ENCODE measurements at places on chromosomes 7 and 10.
A peak's percentile ranks its signal among the peaks of the same experiment; 100 is the strongest.

- DNase-seq: no peak
Measured at GRCh38 chr7:134546955-134547354, 2.0 kb upstream of the AKR1B15 start.

- peak; percentile 49 for DNase-seq
Measured at GRCh38 chr7:100896732-100897608, 1.3 kb upstream of the ACHE start.

DNA sequence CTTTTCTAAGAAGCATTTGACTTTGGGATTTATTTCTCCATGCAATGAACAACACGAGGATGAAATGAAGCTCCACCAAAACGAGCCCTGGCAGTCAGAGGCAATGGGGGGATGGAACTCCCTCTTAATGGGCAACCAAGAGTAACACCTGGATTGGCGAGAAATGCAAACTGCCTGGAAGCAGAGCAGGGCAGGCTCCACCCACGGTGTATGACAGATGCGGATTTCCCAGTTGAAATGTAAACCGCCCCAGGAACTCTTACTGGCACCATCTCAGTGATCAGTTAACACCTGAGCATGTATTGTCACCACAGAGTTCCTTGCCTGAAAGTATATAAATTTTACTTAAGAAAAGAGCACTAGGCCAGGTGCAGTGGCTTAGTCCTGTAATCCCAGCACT lies 47.3 kb upstream of the AUTS2 start:
- no peak for DNase-seq

DNA sequence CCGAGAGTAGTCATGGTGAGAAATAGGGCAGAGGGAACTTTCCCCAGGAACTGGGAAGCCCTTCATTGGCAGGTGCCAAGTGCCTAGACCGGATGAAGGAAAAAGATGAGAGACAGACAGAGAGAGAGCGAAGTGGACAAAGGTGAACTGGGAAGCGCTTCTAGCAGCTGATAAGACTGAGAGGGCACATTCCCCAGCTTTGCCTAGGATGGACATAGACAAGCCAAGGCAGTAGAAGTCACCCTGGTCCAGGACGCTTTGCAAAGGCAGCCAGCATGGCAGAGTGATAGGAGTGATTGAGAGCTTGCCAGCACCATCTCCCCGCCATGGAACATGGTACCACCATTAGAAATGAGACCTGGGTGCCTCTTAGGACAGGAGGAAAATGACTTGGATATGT lies 372.8 kb upstream of the MGMT start:
- no peak for DNase-seq

GRCh38 chr10:73228247-73228646 lies 18.8 kb downstream of the DNAJC9 start:
- no peak for DNase-seq

DNA sequence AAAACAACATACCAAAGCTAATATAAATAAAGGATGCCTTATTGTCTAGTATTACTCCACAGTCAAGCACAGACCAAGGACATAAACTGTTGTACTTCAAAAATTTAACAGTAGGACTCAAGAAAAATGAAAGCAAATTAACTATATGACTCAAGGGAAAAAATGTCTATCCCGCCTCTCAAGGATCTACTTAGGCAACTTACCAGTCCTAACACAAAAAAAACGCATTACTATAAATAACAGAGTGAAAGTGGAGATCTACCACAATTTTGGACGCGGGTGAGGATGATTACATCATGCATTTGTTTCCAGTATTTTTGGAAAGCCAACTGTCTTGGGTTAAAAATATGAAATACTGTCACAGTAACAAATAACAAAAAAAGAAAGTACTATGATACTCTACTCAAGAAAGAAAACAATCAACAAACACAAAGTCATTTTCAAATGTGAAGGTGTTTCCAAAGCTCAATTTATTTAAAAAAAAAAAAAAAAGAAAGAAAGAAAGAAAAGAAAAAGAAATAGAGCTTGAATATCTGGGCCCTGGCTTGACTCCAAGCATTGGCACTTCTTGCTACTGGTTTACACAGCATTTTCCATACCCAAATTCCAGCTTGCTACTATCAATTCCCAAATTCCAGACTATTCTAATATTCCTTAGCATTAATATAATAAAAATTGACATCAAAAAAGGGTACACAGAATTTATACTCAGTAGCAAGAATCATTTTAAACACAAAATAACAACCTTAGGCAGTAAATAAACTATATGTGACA lies 99.4 kb downstream of the RSU1 start:
- DNase-seq: no peak

GRCh38 chr7:14226126-14226525 lies 236.7 kb upstream of the ETV1 start:
- no peak for DNase-seq

Data from stimulated activated CD8-positive, alpha-beta memory T cell treated with anti-CD3 and anti-CD28 coated beads, Interleukin-2, amount 100 ng/mL, for 1 hour (primary cell).